NCI-H446 treated with DMSO at 0.1 percent for 48 hours (cell line): ENCODE measurements at places on chromosomes 4 and X.

- no peak for DNase-seq
Observed at GRCh38 chr4:110306303-110306702, 107.9 kb upstream of the ELOVL6 start.

DNA sequence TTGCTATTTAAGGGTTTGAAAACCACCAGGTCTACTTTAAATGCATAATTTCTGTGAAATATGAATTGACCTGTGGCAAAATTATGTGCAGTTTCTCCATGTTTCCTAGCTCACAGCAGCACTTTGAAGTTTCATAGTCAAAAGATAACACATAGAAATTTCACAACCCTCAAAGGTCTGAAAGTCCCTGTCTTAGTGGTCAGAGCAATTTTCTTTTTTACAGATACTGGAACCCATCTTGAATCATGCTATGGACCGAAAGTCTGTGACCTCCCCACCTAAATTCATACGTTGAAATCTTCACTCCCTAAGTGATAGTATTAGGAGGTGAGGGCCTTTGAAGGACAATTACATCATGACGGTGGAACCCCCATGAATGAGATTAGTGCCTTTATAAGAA is 240.4 kb upstream of the BMP3 start:
- DNase-seq: no peak

DNA sequence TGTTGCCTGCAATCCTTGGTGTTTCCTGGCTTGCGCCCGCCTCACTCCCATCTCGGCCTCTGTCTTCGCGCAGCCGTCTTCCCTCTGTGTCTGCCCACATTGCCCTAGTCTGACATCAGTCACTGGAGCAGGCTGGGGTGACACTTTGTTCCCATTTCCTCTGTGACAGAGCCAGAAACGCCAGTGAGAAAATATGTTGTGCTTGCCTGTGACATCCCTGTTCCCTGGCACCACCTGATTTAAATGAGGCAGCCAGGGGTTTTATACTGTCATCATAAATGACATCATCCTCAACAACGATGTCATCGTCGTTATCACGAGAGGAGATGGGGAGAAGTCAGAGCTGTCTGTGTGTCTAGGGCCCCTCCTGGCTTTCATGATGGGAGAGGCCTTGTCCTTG is 29.1 kb downstream of the ZNF185 start:
- no peak for DNase-seq

- no peak for DNase-seq
Observed at GRCh38 chr4:153987291-153987690, 198.4 kb upstream of the SFRP2 start.

DNA sequence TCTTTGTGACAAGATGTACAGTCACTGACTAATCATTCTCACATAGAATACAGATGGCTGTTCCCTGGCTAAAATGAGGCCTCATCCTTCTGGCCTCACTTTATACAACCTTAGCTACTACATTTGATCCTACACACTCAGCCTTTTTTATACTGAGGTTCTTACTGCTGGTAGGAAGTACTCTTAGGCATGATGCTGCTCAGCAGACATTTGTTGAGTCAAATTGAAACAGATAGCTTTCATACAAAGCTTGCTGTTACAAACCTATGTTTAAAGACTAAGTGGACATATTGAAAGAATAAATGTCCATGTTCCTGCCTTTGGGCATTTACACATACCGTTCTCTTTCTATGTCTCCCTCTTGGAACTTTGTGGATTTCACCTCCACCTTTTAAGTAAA is 154.9 kb downstream of the NPFFR2 start:
- DNase-seq: no peak

DNA sequence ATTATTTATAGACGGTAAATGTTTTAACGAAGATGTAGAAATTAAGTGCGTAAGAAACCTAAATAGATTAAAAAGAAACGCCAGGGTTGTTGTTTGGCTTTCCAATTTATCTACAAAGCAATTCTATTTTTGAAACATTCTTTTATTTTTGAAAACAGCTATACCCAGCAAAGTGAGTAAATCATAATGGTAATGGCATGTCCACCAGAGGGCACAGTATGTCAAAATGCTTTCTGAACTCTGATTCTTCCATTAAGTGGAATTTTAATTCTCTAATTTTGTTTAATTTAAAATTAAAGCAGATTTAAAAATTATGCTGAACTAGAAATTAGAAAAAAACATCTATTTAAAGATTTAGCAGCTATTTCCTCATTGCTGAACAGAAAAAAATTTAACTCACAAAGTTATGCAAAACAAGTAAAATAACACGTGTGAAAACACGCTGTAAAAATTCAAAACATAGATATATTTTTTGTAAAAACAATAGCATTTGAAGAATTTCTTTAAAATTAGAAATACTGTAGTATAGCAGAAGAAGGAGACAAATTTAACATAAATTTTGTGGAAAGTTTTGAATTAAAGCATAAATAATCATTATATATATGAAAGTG is 26.5 kb downstream of the RASSF6 start:
- DNase-seq: no peak
